A172 (cell line): ENCODE measurements at places on chromosomes 7 and 10.

- DNase-seq = peak; percentile 85
Observed at GRCh38 chr10:71218046-71218650, 5.8 kb downstream of the UNC5B start.

- DNase-seq = no peak
Observed at GRCh38 chr7:21603462-21603861, 60.6 kb downstream of the DNAH11 start.

- DNase-seq = no peak
Observed at GRCh38 chr10:112026438-112026837, 157.1 kb downstream of the GPAM start.

- no peak for DNase-seq
Observed at GRCh38 chr7:113374955-113375354, 256.6 kb upstream of the SMIM30 start.

GRCh38 chr7:25795824-25796235 lies 356.2 kb upstream of the NFE2L3 start:
- no peak for DNase-seq

- DNase-seq = no peak
Observed at GRCh38 chr7:139300390-139300789, 40.7 kb upstream of the FMC1 start.

DNA sequence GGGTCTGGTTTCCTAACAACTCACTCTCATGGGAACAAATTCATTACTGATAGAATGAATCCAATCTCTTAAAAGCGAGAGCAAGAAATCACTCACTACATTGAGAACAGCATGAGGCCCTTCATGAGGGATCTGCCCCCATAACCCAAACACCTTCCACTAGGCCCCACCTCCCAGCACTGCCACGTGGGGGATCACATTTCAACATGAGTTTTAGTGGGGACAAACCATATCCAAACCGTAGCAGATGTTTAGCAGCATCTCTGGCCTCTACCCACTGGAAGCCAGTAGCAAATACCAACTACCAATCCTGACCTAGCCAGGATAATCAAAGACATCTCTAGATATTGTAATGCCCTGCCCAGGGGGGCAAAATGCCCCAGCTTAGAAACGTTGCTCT lies 243.9 kb downstream of the ARHGAP21 start:
- DNase-seq = no peak

DNA sequence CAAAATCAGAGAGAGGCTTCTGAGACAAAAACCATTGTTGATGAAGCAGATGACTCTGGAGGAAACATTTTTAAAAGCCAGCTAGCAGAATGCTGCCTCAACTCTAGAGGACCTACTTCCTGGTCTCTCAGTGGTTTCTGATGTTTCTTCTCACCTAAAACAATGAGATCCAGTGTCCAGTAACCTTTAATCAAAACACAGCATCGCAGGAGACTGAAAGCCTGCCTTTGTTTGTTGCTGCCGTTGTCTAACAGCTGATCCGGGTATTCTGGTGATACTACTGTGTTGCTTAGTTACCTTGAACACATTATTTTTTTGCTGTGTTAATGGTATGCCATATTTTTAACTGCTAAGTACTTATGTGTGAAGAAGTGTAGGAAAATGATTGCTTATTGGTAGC lies 70.9 kb downstream of the WIPF3 start:
- DNase-seq = no peak

GRCh38 chr10:44862924-44863323 lies 48.2 kb upstream of the TMEM72 start:
- DNase-seq = no peak

DNA sequence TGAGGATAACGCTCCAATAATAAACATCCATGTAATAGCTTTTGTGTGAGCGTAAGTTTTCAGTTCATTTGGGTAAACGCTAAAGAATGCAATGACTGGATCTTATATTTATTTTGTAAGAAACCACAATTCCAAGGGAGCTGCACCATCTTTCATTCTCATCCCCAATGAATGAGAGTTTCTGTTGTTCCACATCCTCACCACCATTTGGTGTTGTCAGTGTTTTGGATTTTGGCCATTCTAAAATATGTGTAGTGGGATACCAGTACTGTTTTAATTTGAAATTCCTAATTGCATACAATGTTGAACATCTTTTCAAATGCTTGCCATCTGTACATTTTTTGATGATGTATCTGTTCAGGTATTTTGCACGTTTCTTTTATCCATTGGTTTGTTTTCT lies 50.9 kb upstream of the SEMA3D start:
- peak; percentile 5 for DNase-seq

DNA sequence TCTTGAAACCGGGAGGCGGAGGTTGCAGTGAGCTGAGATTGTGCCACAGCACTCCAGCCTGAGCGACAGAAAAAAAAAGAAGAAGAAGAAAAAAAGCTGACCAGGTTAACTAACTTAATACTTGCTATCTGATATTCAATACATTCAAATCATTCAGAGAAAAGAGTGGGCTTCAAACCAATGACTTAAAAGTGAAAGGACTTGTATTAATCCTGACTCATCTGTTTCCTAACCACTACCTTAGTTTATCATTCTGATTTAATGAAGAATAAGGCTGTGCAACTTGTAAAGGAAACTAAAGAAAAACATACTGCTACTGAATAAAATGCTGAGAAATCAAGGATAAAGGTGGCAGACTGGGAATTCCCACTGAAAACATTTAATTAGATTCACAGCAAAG lies 128.4 kb downstream of the NRBF2 start:
- no peak for DNase-seq

DNA sequence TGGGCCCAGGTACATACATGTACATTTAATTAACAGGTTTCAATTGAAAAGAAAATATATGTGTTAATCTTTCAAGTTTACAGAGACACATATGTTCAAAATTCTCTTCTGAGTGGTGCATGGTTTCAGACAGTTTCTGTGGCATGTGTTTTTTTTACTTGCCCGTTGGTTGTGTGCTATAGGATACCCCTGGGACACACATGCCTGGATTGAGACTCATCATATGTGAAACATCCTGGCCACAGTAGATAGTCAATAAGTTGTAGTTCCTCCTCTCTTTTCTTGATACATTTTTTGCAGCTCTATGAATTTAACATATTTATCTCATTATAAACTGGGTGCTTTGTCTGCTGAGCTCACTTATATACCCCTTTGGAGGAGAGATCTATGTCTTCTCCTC lies 207.8 kb upstream of the CTBP2 start:
- DNase-seq = no peak

- no peak for DNase-seq
Observed at GRCh38 chr10:71280216-71280615, 38.8 kb upstream of the SLC29A3 start.

DNA sequence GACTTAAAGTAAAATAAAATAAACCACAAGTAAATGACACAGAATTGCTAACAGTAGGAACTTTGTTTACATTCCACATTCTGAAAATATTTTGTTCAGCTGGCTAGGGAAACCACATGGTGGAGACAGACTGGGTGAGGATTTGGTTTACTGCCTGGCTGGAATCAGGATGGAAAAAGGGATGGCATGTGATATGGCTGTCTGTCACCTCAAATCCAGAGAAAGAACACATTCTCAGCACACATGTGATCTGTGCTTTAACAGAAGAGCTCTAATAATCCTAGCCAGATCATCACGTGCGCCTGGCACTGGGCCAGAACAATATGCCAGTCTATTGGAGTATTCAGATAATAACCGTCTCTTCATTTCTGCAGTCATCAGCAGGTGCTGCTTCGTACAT lies 90.9 kb upstream of the PIP4K2A start:
- peak; percentile 74 for DNase-seq

DNA sequence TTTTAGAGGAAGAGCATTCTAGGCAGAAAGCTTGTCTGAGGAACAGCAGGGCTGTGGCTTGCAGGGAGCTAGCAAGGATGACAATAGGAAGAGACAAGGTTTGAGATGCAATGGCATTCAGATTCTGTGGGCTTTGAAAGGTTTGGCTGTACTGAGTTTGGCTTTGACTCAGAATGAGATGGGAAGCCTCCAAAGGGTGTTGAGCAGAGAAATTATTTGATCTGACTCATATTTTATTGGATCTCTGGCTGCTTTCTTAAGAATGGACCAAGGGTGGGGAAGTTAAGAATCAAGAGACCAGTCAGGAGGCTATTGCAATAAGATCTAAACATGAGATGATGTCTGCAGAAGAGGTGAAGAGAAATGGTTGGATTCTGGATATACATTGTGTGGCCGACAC lies 273.2 kb downstream of the CDK14 start:
- no peak for DNase-seq

DNA sequence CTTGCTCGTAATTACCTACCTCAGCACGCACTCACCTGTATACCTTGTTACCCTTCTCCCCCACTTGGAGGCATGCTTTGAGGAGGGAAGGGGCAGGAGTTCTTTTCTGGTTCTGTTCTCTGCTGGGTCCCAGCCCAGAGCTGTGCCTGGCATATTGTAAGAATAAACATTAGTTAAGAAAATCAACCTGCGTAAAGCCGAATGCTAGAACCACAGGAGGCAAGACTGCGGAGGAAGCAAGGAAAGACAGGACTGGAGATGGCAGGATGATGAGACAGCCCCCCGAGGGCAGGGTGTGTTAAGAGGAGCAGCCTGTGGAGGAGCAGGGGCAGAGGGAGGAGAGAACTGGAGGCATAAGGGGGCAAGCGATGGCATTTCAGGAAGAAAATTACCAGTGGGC lies 9.5 kb downstream of the C10orf53 start:
- no peak for DNase-seq

DNA sequence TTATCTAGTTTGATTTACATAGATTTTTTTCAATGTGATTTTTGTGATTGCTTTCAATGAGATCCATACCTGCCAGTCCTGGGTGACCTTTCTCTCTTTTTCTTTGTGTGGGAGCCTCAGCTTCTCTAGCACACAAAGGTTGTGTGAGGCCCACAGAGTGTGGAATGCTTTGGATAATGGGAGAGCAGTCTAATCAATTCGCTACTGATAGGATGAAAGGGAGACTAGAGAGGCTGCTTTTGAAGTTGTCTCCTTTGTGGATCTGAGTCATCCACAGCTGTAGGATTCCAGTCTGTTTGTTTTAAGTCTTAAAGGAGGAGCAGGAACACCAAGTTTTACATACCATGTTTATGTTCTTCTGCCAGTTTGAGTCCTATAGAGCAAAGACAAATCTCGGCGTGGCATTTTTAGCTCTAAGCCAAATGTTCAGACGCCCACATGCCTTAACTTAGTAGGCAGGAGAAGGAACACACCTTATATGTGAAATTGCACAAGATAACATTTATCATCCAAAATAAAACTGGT lies 330.0 kb downstream of the ARL4A start:
- DNase-seq = peak; percentile 61

- DNase-seq = peak; percentile 88
Observed at GRCh38 chr10:127977357-127978009, 70.6 kb downstream of the PTPRE start.

- peak; percentile 24 for DNase-seq
Observed at GRCh38 chr7:6489612-6490011, 41.9 kb upstream of the DAGLB start.

- DNase-seq = peak; percentile 30
Observed at GRCh38 chr10:102230264-102230860, 4.3 kb downstream of the ELOVL3 start.

GRCh38 chr7:152492952-152493351 lies 57.1 kb upstream of the KMT2C start:
- no peak for DNase-seq

GRCh38 chr10:99394256-99394655 lies 36.2 kb downstream of the GOT1 start:
- DNase-seq = no peak

DNA sequence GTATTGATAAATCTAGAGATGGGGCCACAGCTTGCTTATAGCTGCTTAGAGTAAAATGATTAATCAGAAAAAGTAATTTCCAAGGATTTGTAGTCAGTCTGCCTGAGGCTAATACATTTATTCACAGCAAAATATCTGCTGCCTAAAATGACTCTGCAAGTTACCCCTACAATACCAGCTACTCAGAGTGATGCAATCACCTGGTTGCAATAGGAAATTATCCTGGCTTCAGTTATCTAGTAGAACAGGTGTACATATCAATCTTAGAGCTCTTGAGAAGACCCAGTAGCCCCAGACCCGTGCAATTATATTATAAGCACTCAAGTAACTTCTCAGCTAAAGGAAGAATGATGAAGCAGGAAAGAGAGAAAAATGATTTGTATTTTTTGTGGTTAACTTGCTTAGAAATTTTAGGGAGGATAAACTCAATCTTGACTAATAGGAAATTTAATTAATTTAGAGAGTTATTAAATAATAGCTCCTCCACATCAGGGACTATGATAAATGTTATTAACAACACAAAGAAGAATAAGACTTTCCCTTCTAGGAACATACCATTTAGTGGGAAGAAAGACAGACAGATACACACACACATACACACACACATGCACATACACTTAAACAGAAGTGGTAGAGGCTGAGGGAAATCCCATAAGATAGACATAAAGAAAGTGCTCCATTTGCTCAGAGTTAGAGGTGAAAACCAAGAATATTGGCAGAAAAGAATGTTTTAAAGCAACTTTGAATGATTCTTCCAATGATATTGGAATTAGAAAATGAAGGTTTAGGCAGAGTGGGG lies 140.4 kb upstream of the PRSS1 start:
- no peak for DNase-seq

DNA sequence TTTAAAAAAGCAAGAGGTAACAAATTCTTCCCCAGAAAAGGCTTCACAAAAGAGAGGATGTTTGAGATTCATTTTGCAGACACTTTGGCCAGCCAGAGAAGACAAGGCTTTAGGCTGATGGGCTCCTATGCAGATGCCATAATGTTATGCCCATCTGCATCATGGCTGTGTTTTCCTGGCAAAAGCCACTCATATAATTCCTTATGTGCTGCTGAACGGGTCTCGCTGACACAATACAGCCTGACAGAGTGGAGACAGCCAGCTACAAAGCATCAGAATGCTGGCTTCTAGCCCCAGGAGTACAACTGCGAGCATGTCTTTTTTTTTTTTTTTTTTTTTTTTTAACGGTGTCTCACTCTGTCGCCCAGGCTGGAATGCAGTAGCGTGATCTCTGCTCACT lies 1157.4 kb upstream of the AUTS2 start:
- no peak for DNase-seq

DNA sequence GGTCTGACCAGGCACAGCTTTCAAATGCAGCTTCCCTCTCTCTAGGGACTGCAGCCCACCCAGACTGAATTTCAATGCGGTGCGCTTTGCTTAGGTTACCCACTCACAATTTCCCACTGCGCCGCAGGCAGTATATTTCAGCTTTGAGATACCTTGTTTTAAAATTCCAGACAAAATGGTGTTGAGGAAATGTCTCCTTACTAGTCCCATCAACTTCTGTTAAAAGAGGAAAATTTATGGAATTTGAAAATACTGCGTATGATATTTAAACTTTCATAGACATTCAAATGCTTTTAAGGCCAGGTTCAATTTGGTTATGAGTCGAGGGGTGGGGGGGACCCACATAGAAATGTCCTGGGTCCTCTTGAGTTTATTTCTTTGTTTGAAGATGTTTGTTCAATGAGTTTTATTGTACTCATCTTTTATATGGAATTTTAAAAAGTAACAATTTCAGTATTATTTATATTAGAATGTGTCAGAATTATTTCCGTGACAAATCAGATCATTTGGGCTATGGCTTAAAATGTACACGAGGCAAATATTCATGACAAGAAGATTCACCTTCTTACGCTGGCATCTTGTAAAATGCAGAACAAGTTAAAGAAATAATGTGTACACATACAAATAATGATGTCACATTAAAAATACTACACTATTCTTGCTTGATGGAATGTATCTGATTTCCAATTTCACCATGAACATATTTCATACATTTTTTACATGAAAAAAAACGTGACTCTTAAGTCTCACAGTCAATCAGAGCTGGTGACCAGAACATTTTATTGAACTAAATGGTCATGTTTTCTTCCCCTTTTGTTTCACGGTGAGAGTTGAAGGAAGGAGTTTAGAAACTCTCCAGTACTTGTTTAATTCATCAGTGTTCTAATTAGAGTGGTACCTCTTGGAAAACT lies 1.3 kb downstream of the IKZF1 start:
- DNase-seq = no peak

- DNase-seq = no peak
Observed at GRCh38 chr7:115984105-115984504, 46.5 kb downstream of the TFEC start.
